Inflammatory macrophage treated with lipopolysaccharide for 1 hour (primary cell): ENCODE measurements at places on chromosomes 3 and 15.

DNA sequence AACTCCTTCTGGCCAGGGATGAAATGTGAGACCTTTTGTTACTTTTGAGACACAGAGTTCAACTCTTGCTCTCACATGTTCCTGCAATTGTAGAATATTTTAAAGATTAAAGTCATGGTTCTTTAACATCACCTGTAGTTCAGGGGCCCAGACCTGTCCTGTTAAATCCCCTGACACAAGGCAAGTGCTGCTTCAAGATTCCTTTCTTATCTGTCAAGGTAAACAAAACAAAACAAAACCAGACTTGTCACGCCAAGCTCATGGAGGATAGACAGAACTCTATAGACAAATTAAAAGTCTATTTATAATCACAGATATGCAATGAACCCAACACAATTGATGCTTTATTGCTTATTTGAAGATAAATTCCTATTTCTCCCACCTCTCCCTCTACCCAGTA is 48.6 kb upstream of the NEDD4 start:
- no peak for DNase-seq

DNA sequence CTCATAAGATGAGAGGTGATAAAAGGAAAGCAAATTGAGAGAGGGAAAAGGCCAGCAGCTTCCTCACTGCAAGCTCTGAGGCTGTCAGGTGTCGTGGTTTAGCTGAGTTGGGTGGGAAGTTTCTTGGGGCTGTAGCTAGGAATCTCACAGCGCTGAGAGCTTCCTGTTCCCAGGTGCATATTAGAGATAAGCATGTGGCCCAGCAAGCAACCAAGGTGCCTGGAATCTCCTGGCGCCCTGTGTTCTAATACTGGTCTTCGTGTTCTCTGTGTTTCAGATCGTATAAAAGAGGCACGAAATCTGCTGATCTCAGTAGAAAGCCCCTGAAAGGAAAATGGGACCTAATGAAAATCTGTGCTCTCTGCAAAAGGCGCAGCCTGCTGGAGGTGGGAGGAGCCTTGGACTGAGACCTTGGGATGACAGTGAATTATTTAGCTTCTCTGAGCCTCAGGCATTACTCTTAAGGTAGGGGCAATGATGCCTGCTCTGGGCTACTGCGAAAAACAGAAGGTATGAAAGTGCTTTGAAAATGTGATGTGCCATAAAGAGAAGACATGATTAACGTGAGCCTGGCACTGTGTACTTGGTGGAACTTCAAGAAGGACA is 499.9 kb downstream of the TBL1XR1 start:
- no peak for DNase-seq

DNA sequence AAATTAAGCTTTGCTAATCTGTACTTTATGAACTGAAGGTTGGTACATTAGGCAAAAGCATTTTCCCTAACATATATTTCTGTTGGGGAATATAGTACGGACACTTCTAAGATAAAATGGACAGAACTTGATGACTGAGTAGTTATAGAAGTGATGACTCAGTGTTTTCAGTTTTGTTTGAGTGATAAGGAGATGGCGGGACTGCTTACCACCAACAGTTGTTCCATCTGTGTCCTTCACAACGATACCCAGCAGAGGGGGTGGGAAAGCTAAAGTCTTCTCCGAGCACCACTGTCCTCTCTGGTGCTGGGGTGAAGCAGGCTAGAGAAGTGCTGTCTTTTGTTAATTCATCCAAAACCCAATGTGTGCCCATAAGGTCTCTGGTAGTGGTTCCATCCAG is 195.8 kb downstream of the CD47 start:
- no peak for DNase-seq

DNA sequence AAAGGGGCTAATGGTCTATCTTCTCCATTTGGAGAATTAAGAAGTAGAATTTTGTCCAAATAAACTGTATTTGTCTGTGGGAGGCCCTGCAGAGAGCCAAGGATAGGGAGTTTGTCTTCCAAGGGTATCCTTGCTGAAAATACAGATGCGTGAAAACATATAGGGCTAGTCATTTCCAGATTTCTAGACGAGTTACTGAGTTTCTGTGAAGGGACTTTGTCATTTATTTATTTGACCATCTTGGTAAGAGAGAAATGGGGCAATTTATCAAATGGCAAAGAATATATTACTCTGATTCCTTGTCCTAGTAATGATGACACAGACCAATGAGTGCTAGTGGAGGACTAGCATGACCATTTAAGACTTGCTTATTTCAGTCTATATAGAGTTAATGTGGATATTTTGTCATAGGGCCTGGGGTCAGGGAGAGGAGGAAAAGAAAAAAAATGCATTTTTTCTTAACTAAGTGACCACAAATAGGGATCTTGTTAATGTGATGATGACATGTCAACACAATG is 376.6 kb upstream of the ONECUT1 start:
- DNase-seq: no peak

- no peak for DNase-seq
Observed at GRCh38 chr15:85964471-85964870, 115.2 kb upstream of the AGBL1 start.

DNA sequence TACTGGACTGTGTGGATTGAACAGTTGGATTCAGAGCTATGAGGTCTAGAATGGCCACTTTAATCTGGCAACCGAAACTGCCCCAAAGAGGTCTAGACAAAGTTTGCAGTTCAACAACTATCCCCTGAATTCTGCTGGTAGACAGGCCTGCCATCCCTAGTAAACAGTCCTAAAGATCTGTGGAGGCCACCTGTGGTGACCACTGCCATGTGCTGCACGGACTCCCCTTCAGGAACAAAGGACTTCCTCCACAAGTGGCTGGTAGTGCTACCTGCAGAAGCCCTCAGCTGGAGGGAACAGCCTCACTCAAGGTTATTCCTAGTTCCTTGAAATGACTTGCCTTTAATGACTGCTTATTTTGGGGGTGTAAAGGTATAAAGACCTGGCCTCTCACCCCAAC is 6.1 kb downstream of the TNFAIP8L3 start:
- no peak for DNase-seq
